Mucosa of gallbladder (tissue), 1 donor: ENCODE measurements at places on chromosomes 5 and 9. TPM values are rescaled to one million over a fixed set of nuclear protein-coding genes. Genes with fewer than 3 reads are reported as not detected.

GRCh38 chr5:135697959-135698345, 119.2 kb upstream of the CXCL14 start:
- no peak for DNase-seq

- DNase-seq: no peak
Observed at GRCh38 chr9:78462611-78463010, 165.7 kb downstream of the PSAT1 start.

- no peak for DNase-seq
Observed at GRCh38 chr5:119382169-119382568, 26.4 kb downstream of the TNFAIP8 start.

DNA sequence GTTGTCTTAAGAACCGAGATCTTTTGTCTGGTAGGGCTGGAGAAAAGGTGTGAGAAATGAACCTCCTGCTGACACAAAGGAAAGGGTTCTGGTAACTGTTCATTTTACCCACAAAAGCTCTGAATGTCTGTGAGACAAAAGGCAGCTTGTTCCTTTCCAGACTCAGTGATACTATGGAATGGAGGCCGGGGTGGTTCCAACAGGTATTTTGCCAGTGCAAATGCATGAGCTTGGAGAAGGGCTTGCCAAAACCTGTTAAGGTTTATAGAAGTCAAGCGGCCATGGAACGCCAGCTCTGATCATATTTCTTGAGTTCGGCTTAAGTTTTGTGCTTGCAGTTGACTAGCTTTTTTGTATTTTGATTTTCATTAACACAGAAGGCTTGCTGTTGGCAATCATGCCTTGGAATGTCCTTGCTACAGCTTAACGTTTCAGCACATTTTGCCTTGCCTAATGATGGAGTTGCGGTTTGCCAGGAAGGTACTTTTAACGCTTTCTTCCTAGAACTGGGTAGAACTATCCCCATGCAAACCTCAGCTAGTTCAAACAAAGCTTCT, 328.6 kb downstream of the PIK3R1 start:
- no peak for DNase-seq

DNA sequence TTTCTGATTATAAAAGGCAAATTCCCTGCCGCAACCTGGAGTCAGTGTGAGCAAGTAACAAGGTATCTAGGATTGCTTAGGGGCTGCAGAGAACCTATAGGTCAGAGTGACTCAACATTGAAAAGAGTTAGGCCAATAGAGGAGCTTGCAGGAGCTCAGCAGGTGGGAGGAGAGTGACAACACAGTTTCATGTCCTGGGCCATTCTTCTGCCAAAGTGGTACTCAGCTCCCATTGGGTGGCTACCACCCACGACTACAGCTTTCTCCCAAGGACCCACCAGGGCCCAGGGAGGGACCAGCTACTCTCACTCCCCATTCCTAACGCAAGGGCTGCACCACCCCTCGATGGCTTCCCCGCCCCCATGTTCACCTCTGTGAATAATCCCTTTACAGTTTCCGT, 86.7 kb upstream of the SPATA31C2 start:
- DNase-seq: no peak

DNA sequence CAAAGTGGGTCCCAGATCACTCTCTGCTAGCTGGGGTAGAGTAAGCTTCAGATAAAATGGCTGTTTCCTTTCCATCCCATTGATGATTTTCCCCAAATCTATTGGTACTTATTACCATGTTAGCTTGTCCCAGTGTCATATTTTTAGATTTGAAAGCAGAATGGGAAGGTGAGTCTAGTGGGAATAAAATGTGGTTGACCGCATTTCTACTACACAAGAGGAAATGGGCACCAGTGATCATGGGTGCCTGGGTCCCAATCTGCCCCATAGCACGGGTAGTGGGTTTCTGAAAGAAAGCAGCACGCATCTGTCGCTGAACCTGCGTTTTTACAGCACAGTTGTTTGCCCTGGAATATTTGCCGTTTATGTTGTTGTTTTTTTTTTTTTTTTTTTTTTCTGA, 20.1 kb downstream of the DAPK1 start:
- DNase-seq: no peak

DNA sequence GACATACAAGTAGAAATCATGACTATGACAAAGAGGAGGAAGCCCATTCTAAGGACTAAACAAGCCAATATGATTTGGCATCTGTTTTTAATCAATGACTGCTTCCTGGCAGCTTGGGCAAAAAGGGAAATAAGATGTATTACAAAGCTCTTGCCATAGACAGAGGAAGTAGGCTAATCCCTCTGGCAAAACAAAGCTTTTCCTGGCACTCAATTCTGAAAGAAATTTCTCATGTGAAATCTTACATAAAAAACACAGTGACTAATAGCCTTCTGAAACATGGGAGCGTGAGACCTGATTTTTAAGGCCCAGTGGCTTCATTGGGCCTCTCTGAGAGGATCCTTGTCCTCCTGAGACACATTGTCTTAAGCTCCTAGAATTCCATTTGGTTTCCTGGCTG, 93.6 kb downstream of the COL23A1 start:
- no peak for DNase-seq

GRCh38 chr9:65420771-65421170, 135.8 kb upstream of the FOXD4L5 start:
- no peak for DNase-seq

GRCh38 chr9:115225459-115226116, 107.6 kb upstream of the TNC start:
- DNase-seq: no peak

- no peak for DNase-seq
Observed at GRCh38 chr9:16121601-16122286, 568.9 kb downstream of the CCDC171 start.

DNA sequence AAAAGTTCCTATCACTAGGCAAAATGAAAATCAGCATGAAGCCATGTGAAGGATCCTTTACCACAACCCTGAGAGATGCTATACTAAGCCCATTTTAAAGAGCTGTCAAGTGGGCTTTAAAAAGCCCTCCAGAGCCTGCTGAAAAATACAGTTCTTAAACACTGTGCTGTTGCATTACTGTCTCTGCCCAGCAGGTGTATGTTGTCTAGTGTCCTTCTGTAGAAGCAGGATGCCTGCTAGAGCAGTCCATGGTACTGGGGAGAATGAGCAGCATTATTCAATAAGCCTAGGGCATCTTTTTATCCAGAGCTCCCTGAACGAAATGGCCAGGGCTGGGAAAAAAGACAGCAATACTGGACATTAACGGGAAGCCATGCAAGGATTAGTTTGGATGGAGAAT, 126.2 kb upstream of the PLCXD3 start:
- no peak for DNase-seq

GRCh38 chr9:98118640-98119601, at the start of gene TRIM14:
TRIM14 (minus strand) TSS chr9:98119222; CDS start chr9:98119188, 34 bp downstream.
- peak; percentile 44 for DNase-seq

- no peak for DNase-seq
Observed at GRCh38 chr9:2628919-2629318, 7.3 kb downstream of the VLDLR start.

DNA sequence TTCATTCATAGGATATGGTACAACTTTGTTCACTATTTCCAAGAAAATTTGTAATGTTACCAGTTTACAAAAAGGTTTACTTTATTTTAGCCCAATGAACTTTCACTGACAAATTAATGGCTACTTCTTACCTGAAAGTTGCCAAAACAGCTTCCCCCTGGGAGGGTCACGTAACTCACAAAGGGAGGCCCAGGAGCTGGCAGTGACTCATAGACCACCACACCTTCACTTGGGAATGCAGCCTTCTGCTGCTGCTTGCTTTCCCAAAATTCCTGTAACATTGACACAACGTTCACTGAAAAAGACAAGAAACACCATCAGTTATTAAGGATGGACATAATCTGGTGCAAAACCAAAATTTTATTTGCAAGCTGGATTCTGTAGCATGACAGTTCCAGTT, 18.1 kb downstream of the LIX1 start:
- no peak for DNase-seq

- peak; percentile 7 for DNase-seq
Observed at GRCh38 chr5:3382782-3383181, 212.8 kb upstream of the IRX1 start.

DNA sequence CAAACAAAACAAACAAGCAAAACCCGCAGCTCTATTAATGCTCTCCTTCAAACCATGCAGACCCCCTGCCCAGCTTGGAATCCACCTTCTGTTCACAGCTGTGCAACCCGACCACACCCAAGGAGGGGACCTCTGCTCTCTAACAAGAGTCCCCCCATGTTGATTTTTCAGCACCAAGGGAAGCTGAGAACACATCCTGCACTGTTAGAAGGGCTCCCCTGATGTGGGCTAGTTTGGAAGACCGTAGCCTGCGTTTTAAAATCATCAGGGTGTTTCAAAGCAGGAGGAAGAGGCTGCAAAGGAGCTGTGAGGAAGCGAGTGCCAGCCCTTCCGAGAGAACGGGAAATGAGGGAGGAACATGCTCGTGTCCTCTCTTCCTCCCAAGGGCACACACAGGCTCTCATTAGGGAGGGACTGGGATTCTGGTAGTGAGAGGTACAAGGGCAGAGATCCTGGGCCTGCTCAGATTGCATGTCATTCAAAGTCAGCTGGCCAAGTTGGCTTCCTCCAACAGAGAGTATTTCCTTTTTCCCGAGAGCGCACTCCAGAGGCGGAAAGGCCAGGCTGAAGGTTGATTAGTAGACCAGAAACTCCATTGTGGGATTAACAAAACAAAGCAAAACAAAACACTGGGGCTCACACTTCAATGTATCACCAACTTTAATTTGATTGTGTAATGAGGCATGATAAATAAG, 185.9 kb downstream of the SEMA6A start:
- DNase-seq: no peak

GRCh38 chr5:87526131-87526530, 113.4 kb upstream of the CCNH start:
- DNase-seq: no peak

DNA sequence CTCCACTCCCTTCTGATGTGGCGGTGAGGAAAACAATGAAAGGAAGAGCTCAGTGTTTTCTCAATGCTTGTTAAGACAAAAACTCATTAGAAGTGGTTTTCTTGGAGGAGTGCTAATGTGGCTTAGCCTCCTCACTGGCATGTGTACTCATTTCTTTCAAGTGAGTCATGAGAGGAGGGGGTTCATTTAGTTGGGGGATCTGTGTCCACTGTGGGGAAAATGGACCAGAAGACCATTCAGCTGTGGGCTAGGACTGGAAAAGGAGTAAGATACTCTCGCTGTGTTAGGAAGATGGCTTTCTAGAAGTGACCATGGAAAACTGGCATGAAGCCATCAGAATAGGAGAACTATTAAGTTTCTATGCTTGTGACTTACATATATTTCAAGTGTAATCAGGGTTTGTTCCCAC, 23.5 kb downstream of the KLF9 start:
- no peak for DNase-seq

- no peak for DNase-seq
Observed at GRCh38 chr5:137837491-137838394, 29.9 kb upstream of the MYOT start.

- no peak for DNase-seq
Observed at GRCh38 chr9:111036946-111037345, 1.3 kb downstream of the LPAR1 start.

DNA sequence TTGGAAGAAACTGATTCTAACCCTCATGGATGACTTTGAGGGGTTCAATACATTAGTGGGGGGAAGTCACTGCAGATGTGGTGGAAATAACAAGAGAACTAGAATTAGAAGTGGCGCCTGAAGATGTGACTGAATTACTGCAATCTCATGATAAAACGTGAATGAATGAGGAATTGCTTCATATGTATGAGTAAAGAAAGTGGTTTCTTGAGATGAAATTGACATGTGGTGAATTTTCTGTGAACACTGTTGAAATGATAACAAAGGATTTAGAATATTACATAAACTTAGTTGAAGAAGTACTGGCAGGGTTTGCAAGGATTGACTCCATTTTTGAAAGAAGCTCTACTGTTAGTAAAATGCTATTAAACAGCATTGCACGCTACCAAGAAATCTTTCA, 113.0 kb downstream of the UGCG start:
- no peak for DNase-seq

DNA sequence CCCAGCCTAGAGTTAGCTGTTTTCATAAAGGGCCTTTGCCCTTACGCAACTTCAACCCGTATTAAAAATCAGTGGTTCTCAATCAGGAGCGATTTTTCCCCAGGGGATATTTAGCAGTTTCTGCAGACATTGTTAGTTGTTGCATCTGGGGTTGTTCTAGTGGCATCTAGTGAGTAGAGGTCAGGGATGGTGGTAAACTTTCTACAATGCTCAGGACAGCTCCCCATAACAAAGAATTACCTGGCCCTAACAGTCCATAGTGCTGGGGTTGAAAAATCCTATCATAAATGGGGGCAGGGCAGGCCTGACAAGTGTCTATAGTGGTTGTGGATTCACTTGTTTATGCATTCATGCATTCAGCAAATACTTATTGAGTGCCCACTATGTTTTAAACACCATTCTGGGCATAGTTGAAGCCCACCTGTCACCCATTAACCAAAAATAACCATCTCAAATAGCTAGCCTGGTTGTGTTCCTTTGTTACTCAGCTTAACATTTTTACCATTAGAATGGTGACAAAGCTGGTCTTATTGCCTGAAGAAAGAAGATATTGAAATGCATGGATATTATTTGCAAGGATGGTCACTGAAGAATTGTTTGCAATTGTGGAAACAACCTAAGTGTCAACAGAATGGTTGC, 15.9 kb upstream of the FGF1 start:
- DNase-seq: no peak

DNA sequence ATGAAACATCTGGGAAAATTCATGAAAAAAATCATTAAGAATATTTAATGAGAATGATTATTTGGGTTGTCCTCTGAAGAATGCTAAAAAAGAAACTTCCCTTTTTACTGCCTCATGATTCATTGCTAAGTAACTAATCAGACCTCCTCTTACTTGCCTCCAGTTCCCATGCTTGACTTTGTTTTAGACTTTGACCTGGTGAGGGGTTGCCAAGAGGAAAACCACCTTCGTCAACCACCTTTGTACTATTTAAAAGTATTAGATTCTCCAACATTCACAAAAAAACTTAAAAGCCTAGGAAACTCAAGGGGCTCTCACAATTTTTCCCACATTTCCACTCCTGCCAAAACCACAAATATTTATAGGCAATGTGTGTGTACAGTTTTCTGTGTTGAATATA, 115.2 kb upstream of the ST8SIA4 start:
- no peak for DNase-seq

GRCh38 chr9:121744002-121744686, 92.7 kb downstream of the DAB2IP start:
- DNase-seq: peak; percentile 69

HACD4 gene
- 2.8 TPM for total RNA-seq

LAMC3 gene
- 14.2 TPM for total RNA-seq

GNA14 gene
- 11.3 TPM for total RNA-seq

NOXA1 gene
- total RNA-seq: 36.7 TPM

SH3PXD2B gene
- total RNA-seq: 30.6 TPM

TMEM174 gene
- total RNA-seq: not detected

SEMA6A gene
- total RNA-seq: 98.1 TPM

NIPAL4 gene
- 0.63 TPM for total RNA-seq

GPRIN1 gene
- total RNA-seq: 1.1 TPM

HAVCR1 gene
- 0.26 TPM for total RNA-seq

LRRC70 gene
- 1.0 TPM for total RNA-seq

SPINK6 gene
- not detected for total RNA-seq
